NCI-H748 treated with DMSO at 0.1 percent for 48 hours (cell line): ENCODE measurements at places on chromosomes 16 and 17.

GRCh38 chr16:26344240-26344776 is 652.5 kb downstream of the HS3ST4 start:
- no peak for DNase-seq

DNA sequence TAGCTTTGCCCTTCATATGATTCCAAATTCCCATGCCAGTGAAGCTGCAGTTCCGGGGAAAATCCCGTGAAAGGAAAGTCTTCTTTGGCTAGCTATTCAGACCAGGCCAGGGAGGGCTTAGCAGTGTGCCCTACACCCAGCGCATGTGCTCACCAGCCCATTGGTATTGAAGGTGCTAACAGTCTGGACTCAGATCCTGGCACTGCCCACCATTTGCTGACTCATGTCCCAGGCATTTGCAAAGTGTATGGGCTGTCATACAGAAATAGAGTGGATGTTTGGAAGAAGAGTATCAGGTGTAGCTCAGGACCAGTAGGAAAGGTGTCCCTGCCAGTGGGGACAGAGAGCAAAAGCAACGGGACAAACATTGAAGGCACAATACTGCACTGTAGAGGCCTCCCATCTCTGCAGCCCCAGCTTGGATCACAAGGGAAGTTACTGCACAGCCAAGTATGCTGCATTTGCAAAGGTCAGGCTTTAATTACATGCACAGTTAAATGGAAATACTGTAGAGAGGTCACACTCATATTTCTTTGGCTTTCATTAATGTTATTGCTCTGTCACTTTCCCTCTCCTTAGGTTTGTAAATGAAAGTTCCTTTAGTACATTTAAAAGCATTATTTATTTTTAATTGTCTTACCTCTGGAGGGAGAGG is 220.0 kb downstream of the IRX3 start:
- DNase-seq: no peak

DNA sequence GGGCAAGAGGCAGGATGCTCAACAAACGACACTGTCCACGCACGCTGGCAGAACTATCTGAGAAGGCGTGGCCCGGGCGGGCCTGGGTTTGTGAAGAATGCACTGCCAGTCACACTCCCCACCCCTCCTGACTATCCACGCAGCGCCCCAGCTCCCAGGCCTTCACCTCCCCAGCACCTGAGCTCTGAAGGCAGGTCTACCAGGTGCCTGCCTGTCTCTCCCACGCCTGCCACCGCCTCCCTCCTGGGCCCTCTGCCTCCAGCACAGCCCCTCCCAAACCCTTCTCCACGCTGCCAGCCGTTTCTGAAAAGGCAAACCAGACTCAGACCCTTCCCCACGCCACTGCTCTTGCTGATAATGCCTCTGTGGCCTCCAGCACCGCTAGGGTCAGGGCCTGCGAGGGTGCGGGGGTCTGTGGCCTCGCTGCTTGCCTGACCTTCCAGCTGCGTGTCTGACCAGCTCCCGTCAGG is 11.6 kb downstream of the MYBBP1A start:
- DNase-seq: no peak

DNA sequence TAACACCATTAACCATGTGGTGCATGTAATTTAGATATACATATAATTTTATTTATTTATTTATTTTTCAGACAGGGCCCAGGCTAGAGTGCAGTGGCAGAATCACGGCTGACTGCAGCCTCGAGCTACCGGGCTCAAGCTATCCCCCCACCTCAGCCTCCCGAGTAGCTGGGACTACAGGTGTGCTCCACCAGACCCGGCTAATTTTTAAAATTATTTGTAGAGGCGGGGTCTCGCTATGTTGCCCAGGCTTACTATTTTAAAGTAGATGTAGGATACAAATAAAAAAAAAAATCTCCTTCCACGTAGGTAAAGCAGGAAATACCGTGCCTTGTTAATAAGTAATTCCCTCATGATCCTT is 446 bp upstream of the COQ7 start:
- DNase-seq: no peak

GRCh38 chr16:19166500-19166899 is 1.5 kb upstream of the SYT17 start:
- peak; percentile 1 for DNase-seq

GRCh38 chr17:31388770-31389656 is 2.5 kb upstream of the RAB11FIP4 start:
- peak; percentile 6 for DNase-seq

DNA sequence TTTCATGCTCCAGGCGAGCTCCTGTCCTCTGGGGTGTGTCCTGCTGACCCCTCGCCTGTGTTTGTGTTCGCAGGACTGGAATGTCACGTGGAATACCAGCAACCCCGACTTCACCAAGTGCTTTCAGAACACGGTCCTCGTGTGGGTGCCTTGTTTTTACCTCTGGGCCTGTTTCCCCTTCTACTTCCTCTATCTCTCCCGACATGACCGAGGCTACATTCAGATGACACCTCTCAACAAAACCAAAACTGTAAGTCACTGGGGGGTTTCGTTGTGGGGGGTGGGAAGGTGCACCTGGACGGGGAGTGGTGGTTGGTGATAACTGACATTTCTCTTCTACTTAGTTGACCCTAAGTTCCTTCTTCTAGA is 58.3 kb downstream of the ABCC1 start:
- no peak for DNase-seq

DNA sequence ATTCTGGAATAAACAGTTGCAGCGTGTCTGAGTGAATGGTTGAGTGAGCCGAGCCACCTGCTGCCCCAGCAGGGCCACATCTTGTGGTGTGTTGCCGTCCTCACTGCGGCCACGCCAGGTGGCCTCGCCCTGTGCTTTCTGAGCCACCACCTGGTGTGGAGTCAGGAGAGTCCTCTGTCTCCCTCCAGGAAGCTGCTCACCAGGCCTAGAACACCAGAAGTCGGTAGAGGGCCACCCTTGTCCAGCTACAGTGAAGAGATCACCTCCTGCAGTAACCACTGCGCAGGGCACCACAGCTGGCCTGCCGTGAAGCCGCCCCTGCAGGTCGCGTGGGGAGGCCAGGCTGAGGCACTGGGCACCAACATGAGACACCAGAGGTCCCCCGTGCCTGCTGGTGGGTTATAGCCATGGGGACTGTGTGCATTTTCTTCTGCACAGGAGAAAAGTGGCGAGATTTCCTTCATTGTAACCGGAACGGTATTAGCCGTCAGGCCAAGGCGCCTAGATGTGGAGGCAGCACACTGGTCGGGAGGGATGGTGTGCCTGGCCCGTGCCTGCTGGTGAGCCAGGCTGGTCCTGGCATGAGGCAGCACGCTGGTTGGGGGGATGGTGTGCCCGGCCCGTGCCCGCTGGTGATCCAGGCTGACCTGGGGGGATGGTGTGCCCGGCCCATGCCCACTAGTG is 28.9 kb upstream of the FOXK2 start:
- DNase-seq: no peak

DNA sequence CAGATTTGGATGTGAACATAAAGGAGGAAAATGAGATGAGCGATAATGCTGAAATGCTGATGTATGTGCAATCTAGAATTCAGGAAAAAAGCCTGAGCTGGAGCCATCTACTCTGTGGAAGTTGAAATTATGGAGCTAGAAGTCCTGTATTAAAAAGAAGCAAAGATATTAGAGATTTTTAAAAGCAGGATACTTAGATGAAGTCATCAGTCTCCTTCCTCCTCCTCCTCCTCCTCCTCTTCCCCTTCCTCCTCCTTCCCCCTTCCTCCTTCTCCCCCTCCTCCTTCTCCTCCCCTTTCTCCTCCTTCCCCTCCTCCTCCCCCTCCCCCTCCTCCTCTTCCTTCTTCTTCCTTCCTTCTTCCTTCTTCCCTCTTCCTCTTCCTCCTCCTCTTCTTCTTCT is 823.8 kb upstream of the CA10 start:
- DNase-seq: no peak

DNA sequence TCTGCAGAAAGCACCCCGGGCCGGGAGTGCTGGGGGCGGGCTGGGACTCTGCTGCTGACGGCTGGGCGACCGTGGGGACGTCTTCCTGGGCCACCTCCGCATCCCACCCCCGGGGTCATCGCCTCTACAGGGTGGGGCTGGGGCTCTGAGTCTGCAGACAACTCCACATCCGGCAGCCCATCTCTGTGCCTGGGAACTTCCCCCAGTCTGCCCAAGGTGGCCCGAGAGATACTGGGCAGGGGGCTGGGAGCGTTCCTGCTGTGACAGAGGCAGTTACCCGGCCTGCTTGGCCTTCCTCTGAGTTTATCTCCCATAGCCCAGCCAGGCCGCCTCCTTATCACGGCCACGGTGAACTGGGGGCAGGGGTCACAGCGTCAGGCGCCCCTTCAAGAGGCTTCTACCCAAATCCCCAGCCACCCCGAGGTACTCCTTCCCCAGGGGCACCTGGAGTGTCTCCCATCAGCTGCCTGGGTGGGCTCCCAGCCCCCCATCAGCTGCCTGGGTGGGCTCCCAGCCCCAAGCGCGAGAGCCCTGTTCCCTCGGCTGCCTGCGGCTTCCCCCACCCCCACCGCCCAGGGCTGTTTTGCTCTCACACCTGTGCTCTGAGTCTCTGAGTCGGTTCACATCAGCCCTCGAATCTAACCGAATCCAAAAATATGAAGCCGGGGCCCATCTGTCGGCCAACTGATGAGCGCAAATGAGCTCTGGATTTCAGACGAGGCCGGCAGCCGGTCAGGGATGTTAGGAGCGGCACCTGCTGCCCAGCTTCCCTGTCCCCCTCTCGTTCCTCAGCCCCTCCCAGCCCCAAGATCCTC is 15.6 kb upstream of the CBFA2T3 start:
- DNase-seq: no peak

GRCh38 chr16:48105456-48105855 is 50.3 kb downstream of the ABCC12 start:
- no peak for DNase-seq

DNA sequence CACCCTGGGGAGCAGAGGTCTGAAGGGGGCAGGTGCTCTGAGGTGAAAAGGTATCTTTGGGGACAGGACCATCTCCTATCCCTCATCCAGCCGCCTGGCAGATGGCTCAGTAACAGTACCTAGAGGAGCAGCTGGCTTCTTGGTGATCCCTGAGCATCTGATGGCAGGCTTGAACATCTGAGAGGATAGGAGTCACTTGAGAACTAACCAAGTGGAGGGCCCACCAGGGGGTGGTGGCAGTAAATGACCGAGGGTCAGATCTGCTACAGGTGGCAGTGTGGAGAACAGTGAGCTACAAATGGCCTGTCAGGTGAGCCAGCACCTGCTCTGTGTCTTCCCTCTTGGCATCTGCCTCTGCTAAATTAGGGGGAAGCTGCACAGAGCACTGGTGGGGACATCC is 13.8 kb downstream of the HROB start:
- no peak for DNase-seq

DNA sequence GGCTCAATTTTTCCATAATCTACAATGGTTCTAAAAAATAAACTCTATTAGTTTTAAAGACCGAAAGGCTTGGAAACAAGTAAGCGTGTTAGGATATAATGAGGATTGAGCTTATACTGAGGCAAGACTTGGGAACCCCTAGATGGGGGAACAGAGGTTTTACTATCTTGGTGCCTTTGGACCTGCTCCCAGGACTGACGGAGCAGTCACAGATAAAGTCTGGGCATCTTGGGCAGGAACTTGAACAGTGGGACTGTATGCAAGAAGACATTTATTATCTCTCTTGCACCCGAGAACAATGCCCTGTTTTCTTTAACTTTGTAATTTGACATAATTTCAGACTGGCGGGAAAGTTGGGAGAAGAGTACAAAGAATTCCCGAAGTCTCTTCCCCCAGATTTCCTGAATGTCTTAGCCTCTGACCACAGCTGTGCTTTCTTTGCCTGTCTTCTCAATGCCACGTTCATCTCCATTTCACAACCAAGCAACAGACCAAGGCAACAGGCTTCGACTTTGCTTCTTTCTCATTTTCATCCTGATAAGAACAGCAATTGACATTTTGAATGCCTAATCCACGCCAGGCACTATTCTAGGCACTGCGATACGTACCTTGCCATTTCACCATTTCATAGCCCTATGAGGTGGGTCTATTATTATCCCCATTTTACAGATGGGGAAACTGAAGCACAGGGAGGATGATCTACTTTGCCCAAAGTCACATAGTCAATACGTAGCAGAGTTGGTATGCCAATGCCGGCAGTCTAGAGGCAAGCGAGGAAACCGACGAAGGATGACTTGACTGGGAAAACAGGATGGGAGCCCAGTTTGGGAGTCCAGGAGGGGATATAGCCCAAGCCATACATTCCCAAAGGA is 3.0 kb upstream of the IL4R start:
- DNase-seq: no peak

DNA sequence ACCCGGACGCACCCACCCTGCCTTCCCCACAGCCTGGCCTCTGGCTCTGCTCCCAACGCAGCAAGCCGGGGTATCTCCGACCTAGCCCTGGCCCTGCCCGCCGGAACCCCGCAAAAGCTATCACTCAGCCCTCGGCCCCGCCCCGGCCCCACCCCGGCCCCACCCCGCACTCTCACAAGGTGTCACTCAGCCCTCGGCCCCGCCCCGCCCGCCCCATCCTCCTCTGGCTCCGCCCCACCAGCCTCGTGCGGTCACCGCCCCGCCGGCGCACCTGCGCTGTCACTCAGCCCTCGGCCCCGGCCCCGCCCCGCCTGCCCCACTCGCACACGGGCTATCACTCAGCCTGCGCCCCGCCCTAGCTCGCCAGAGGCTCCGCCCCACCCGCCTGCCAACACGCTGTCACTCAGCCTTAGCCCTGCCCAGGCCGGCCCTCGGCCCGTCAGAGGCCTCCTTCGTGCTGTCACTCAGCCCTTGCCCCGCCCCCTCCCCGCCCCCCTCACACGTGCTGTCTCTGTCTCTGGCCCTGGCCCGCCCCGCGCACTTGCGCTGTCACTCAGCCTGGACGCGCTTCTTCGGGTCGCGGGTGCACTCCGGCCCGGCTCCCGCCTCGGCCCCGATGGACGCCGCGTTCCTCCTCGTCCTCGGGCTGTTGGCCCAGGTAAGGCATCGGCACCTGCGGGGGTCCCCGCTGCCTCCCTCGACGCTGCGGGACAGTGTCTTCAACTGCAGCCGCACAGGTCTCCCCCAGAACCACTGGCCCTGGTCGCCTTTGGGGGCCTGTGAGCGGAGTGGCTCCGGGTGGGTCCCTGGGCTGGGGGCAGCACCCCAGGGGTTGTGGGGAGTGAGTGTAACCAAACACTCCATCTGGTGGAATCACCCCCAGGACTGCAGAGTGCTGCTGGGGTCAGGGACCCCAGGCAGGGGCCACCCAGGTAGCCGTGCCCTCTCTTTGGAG is at the start of gene CDH15:
Gene CDH15, plus strand, starts transcription at position 533 of the 955 bp plus-strand sequence. Its CDS starts 84 bp downstream, at position 617.
- peak; percentile 72 for DNase-seq

GRCh38 chr16:31090540-31090939 is 1.8 kb upstream of the PRSS53 start:
- no peak for DNase-seq

- DNase-seq: no peak
Observed at GRCh38 chr17:66143657-66144282, 48.2 kb downstream of the CEP112 start.
